ENCODE measurements at places on chromosomes 13 and 19.

- no peak for DNase-seq
Measured at GRCh38 chr19:16726916-16727315, 7.3 kb downstream of the NWD1 start.

DNA sequence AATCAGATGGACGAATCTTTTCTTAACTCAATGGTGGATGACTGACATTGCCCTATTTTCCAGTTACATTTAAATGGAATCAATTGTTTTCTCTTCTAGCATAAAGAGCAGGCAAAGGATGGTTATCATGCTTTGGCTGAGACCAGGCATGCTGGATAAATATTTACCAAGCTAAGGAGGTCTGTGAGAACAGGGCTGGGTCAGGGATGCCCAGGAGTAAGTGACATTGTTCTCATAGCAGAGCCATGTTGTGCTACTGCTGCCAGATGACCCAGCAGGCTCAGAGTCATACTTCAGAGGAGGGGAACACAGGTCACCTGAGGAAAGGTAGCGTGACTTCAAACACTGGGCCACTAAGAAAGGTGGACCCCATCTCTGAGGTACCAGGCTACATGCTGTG lies 116.0 kb upstream of the RNF113B start:
- DNase-seq, result no peak

DNA sequence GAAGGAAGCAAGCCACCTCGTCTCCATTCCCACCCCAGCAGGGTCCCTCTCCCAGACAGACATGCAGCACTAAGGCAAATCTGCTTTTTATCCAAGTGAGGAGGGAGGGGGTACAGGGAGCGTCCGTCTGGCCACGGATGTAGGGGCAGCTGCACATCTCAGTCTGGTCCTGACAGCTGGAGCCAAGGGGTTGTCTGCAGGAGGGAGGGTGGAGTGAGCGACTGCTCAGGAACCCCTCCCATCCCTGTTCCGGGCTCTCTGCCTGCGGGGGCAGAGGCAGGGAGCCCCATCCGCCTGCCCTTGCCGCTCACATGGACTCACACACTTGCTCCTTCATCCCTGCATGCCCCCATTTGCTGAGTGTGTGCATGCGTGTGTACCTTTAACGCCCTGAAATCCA lies 2.5 kb downstream of the TMEM190 start:
- no peak for DNase-seq

DNA sequence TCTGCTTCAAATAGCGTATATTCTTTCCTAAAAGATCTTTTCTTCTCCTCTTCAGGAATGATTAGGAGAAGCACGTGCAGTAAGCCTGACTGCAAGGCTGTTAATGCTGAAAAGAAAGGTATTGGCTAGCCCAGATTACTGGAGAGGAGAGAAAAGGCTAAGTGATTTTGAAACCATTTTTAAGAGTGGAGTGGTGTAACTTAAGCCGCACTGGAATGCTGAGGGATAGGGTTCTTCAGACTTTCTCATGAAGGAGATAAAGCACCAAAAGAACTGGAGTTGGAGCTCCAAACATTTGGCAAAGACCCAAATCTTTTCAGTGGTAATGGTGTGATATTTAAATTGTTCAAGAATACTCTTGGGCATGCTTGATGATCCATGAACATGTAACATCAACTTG lies 388.3 kb downstream of the COG6 start:
- no peak for DNase-seq

- DNase-seq, result no peak
Measured at GRCh38 chr13:86563308-86563707, 764.1 kb upstream of the SLITRK6 start.

GRCh38 chr13:37187621-37188020 lies 82.2 kb upstream of the CSNK1A1L start:
- no peak for DNase-seq

- no peak for DNase-seq
Measured at GRCh38 chr13:97369261-97369893, 64.6 kb upstream of the RAP2A start.

GRCh38 chr13:48176781-48177180 lies 56.2 kb upstream of the ITM2B start:
- no peak for DNase-seq

DNA sequence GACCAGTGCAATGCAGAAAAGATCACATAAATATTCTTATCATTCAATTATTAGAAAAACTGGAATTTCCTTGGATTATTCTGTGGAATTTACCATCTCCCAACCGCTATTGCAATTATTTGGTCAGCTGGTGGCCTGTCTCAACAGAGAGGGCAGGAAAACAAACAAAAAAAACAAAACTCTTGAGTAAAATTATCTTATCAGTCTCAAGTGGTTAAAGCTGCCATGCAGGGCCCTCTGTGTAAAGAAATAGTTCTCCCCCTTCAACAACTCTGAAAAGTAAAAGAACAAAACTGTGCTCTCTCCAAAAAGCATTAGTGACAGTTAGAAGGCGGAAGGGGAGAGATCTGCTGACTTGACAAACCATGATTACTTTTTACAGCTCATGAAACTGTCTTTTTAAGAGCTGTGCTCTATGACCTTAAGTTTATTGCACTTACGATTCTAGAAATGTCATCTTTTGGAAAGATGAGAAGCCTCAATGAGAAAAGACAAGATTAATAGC lies 152.3 kb downstream of the DLEU7 start:
- DNase-seq, result no peak
